NCI-H2107 (cell line): ENCODE measurements at places on chromosomes 3 and 15.
A peak's percentile ranks its signal among the peaks of the same experiment; 100 is the strongest.

- DNase-seq, result no peak
Observed at GRCh38 chr3:5741017-5741416, 553.5 kb downstream of the EDEM1 start.

DNA sequence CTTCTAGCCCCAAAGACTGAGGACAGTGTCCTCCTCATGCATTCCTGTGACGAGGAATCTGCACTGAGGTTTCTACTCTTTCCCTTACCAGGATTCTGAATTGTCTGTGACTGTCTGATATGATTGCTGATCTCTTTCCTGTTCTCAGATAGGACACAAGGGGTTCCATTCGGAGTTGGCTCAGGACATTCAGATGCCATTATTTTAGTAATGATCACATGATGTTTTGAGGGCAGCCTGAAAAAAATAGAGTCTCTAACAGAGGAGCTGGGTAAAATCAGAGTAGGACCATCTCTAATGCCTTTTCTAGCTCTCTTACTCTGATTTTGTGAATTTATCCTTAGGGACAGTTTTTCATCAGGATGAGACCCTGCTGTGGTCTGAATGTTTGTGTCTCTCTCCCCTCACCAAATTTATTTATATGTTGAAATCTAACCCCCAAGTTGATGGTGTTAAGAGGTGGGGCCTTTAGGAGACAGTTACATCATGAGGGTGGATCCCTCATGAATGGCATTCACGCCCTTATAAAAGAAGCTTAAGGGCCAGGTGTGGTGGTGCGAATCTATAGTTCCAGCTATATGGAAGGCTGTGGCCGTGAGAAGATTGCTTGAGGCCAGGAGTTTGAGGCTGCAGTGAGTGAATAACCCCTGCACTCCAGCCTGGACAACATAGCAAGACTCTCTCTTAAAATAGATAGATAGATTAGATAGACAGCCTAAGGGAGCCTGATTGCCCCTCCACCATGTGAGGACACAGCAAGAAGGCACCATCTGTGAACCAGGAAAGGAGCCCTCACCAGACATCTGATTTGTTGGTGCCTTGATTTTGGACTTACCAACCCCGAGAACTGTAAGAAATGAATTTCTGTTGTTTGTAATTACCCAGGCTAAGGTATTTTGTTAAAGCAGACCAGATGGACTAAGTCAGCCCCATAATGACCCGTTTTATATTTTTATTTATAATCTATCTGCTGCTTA is 24.4 kb downstream of the FNDC3B start:
- no peak for DNase-seq

- DNase-seq, result no peak
Observed at GRCh38 chr3:35067750-35068149, 571.6 kb upstream of the ARPP21 start.

DNA sequence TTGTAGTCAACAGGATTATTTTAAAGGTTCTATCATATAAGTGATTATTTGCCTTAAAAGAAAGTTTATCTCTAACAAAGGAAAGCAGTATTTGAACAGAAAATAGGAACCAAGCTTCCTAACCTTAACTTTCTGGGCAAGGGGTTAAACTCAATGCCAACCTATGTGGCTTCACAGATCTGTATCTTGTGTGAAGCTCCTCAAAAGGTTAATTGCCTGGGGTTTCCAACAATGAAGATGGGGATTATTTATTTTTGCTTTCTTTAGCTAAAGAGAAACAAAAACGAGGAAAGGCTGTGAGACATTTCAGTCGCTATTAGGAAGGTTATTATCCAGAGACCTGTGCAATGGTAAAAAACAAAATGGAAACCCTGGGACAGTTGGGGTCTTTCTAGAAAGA is 1.1 kb upstream of the WDR82 start:
- no peak for DNase-seq

- peak; percentile 93 for DNase-seq
Observed at GRCh38 chr3:129016356-129016719, 15.2 kb downstream of the EFCC1 start.

DNA sequence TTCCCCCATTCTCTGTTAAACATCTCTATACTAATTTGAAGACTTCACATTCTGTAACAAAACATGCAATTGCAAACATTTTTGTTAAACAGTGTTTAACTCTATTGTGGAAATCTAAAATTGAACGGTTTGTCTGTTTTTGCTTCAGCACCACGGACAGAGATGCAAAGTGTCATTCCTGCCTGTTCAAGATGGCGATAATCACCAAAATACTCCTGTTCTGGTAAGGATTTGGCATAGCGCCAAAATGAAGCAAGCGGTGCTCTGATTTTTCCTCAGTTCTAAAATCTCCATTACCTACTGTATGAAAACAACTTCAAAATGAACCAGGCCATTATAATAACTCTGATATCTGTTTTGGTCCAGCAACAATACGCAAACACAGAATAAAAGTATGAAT is 129.7 kb upstream of the TUSC7 start:
- no peak for DNase-seq

GRCh38 chr3:83195243-83195642 is 1433.8 kb upstream of the GBE1 start:
- no peak for DNase-seq

DNA sequence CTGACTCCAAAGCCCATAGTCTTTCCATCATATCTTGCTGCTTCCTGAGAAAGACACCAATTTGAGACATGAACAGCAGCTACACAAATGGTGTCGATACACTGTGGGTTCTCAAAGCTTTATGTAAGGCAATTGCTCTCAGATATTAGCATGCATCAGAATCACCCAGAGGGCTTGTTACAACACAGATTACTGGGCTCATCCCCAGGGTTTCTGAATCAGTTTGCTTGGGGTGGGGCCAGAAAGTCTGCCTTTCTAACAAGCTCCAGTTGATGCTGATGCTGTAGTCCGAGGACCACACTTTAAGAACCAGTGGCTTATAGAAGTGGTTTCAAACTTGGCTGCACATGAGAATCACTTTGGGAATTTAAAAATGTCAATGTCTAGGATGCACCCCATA is 86.5 kb downstream of the SEMA6D start:
- no peak for DNase-seq

GRCh38 chr15:84863565-84864443 is 20.7 kb upstream of the SLC28A1 start:
- DNase-seq, result no peak

DNA sequence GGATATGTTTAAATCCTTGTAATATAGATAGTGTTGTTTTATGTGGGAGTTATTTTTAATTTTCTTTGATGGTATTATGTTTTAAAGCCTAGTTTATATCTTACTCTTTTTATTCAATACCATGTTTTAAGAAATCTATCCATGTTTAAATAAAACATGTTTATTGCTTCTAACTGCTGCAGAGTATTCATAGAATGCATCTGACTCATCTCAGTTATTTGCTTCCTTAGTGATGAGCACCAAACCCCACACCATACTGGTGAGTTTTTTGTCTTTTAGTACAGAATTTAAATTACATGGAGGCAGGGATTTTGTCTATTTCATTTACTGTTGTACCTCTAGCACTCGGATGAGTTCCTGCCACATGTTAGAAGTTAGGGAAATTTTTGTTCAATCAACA is 209.2 kb downstream of the NSUN3 start:
- DNase-seq, result no peak
